ENCODE measurements at places on chromosomes 2 and 18.

- no peak for DNase-seq
These were observed 86.0 kb downstream of the NRP2 start for GRCh38 chr2:205768341-205768740.

GRCh38 chr2:198143156-198143555 is 338.8 kb downstream of the PLCL1 start:
- no peak for DNase-seq

DNA sequence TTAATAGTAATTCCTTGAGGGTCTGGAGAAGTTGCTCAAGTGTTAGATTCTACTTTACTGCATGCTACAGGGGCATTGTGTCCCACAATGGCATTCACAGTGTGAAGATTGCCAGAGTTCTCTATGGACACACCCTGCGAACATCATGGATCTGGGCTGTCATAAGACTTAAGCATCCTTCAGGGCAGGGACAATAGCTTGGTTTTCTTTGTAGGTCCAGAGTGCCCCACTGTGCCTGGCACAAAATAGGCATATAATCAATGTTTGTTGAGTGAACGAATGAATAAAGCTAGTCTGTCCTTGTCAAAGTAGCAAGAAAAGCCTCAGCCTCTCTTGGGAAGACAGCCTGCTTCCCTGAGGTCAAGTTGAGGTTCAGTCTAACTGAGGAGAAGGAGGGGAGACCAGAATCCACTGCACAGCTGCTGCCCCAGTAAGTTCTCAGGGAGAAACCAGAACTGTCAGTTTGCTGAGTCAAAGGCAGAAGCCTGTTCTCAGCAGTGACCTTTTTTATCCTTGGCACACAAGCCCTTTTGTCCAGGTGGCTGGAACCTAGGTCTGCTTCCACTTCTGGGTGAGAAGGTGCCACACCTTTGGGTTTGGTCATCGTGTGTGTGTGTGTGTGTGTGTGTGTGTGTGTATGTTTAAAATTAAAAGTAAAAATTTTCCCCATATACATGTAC is 15.0 kb downstream of the INPP4A start:
- no peak for DNase-seq

DNA sequence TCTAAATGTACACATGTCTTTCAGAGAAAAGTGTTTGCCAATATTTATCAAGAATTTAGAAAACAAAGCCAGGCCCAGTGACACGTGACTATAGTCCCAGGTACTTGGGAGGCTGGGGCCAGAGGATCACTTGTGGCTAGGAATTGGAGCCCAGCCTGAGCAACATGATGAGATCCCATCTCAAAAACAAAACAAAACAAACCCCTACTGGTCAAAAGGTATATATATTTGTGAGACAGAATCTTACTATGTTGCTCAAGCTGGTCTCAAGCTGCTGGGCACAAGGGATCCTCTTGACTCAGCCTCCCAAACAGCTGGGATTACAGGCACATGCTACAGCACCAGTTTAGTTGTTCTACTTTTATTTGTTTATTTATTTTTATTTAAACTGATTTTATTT is 79.2 kb downstream of the ZDBF2 start:
- no peak for DNase-seq

GRCh38 chr2:216215658-216216390 is 106.7 kb downstream of the XRCC5 start:
- DNase-seq, result no peak

GRCh38 chr2:24509840-24510239 is 18.8 kb downstream of the NCOA1 start:
- no peak for DNase-seq

- DNase-seq, result no peak
These were observed 21.0 kb upstream of the RAB27B start for GRCh38 chr18:54807303-54807702.

DNA sequence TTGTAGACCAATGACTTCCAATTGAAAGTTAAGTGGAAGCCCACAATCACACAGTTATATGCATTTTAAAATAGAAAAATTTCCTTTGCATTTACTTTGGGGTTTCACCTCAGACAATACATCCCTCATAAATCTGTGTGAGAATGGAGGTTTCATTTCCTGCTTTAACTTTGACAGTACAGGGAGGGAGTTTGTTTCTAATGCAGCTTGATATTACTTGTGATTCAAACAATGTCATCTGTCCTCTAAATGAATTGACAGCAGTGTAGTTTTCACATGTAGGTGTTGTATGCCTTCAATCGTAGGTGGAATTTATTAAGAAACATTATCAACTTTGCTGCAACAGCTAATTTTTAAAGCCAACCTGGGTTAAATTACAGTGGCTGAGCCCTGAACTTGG is 75.2 kb downstream of the TMEFF2 start:
- DNase-seq, result no peak

DNA sequence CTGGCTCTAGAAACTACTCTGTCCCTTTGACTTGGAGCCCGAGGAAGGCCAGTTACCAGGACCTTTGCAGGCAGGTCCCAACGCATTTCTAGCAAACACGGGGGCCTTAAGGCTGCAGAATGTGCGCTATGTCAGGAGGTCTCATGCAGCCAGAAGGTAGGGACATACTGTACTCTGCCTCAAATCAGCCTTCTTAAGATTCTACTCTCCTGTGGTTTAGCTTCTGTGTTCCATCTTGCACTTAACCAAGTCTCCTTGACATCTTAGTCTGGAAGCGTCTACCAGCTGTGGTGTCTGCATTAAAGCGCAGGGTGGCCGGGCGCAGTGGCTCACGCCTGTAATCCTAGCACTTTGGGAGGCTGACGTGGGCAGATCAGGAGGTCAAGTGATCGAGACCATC is 65.5 kb downstream of the STEAP3 start:
- no peak for DNase-seq

DNA sequence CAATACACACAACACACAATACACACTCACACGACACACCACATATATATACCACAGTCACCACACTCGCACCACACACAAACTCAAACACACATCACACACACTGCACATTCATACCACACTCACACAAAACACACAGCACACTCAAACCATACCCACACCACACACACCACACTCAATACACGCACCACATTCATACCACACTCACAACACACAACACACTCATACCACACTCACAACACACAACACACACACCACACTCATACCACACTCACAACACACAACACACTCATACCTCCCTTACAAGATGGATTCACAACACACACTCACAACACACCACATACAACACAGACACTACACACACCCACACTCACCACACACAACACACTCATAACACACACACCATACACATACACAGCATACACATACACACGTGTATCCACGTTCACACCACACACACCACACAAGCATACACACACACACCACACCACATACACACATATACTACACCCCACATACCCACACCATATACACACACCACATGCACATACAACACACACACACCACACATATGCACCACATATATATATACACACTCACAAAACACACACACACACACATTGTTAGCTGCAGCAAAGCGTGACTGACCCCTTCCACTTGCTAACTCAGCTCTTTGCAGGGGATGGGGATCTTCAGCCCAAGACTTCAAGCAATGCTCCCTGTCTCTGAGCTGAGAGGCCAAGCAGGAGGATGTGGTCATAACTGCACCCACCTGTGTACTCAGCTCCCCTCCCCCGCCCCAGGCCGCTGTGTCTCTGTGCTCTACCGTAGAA is 59.0 kb downstream of the SDC1 start:
- no peak for DNase-seq

- DNase-seq, result no peak
These were observed 304.8 kb downstream of the LRATD1 start for GRCh38 chr2:14937336-14937735.

DNA sequence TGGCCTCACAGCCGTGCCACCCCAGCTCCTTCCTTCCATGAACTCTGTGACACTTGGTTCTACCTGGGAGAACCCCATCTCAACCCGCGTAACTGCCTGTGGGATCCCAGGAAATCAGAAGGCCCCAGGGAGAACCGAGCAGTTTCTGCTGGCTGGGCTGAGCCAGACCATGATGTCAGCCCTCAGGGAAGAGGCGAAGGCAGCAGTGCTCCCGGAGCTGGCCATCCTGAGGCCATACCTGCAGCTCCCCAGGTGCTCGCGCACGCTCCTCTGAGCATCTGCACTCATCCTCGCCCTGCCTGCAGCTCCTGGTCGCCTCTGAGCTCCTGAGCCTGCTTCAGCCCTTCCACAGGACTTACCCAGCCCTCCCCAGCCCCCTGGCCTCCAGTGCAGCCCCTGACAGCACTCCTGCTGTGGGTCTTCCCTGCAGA is 186.1 kb downstream of the SEPTIN10 start:
- DNase-seq, result no peak

- DNase-seq, result no peak
These were observed 148.7 kb downstream of the LDLRAD4 start for GRCh38 chr18:13366962-13367892.

DNA sequence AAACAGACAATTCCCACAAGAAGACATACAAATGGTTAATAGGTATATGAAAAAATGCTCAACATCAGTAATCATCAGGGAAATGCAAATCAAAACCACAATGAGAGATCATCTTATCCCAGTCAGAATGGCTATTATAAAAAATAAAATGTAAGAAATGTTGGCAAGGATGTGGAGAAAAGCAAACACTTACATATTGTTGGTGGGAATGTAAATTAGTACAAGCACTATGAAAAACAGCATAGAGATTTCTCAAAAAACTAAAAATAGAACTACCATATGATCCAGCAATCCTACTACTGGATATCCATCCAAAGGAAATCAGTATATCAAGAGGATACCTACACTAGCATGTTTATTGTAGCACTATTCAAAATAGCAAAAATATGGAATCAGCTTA is 186.6 kb downstream of the NOL4 start:
- DNase-seq, result no peak

DNA sequence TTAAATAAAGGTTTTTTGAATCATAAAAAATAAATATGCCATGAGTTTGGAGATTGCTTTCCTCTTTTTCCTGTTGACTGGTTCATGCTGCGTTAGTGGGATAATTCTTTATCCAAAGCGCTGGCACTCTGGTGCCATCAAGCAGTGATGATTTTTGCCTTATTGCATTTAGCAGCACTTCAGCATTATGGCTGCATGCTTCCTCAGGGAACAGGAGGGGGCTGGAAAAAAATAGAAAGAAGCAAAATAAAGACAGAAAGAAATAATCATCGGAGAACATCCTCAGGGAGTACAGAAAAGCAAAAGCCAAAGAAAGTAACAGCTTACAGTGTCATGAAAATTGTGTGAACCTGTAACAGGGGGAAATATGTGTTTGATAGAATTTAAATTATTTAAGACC is 1408.2 kb upstream of the PIK3C3 start:
- DNase-seq, result no peak

DNA sequence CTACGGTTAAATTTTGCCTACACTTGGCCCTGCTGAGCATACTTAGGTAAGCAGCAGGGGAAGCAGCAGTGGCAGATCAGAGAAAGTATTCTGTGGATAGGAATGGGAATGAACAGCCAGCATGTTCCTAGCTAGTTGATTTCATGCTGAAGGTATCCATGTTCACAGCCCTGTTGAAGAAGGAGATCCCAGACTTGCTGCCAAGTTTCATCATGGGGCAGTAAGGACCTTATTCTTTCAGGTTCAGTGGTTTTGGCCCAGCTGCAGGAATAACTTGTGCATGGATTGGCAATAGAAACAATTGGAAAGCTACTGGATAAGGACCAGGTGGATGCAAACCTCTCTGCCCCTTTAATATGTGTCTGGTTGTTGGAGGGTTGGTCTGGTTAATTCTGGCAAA is 98.2 kb upstream of the TMEM178A start:
- DNase-seq, result no peak

- no peak for DNase-seq
These were observed 42.3 kb upstream of the FHOD3 start for GRCh38 chr18:36255072-36255698.

- DNase-seq, result no peak
These were observed 38.7 kb downstream of the DDX1 start for GRCh38 chr2:15630121-15630977.

GRCh38 chr2:3488061-3488531 is 31.2 kb downstream of the ADI1 start:
- DNase-seq, result no peak

DNA sequence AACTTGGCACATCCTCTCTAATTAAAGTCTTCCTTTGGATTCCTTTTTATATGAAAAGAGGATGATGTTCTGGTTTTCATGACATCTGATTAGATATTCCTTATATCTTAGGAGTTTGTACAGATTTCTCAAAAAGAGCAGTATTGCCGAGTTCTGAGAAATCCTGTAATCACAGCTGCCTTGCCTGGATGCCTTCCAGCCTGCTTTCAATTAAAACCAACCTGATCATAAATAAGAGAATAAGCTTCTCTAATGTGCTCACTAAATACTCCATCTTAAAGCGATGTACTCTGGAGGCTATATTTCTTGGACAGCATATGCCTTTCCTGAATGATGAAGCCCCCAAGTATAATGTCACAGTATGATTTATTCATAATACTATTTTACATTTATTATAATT is 1203.8 kb upstream of the PIK3C3 start:
- DNase-seq, result no peak

GRCh38 chr2:98811766-98812165 is 80.8 kb upstream of the MGAT4A start:
- no peak for DNase-seq

DNA sequence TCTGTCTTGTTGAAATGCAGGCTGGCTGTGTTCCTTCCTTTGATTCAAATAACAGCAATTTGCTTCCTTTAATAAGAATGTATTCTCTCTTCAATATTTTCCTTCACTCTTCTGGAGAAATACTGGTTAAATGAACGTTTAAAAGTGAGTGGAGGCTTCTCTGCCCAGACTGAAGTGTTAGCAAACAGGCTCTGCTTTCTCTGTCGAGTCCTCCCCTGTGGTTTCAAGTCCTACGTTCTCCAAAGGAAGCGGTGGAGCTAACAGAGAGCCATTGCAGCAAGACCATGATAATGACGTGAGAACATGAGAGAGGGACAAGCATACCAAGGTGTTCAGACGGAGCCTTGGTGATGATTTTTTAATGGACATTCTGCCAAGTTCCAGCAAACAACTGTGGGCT is 26.2 kb upstream of the PID1 start:
- DNase-seq, result no peak

DNA sequence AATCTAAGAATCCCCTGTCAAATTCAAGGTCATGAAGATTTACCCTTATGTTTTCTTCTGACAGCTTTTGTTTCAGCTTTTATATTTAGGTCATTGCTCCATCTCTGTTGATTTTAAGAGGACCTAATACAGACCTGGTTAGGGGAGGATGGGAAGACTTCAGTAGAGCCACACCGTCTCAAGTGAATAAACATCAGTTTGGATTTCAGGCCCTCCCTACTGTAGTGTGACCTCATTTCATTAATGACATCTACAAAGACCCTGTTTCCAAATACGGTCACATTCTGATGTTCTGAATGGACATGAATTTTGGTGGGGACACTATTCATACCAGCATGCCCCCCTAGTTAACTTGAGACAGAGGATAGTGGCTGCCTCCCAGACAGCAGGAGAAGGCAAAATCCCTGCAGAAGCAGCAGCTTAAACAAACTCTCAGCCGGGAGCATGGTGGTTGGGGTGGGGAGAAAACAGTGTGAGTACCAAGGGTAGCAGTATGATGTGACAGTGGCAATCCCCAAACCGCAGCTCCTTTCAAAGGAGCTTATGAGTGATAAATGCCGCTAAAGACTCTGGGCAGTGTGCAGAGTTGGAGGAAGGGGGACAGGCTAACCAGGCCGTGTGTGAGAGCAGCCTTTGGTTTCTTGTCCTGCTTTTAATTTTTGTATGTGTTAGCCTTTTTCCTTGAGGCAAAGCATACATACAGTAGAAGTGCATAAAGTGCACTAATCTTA is 65.9 kb upstream of the TNP1 start:
- DNase-seq, result no peak

- no peak for DNase-seq
These were observed 185.9 kb downstream of the ICOS start for GRCh38 chr2:204122425-204122824.

GRCh38 chr18:12645254-12645653 is 12.7 kb downstream of the SPIRE1 start:
- DNase-seq, result no peak

All from activated T-helper 1 cell treated with anti-CD3 and anti-CD28 coated beads, Interleukin-2, amount 50 U/mL, for 16 hours (primary cell).